Stimulated activated CD4-positive, alpha-beta T cell treated with anti-CD3 and anti-CD28 coated beads, Interleukin-1b, Interleukin-23, amount 100 ng/mL, for 4 hours (primary cell): ENCODE measurements at places on chromosomes 2 and 18.

GRCh38 chr2:231655894-231656293 is 52.4 kb upstream of the PTMA start:
- DNase-seq = no peak

GRCh38 chr2:124920448-124920847 is 895.4 kb downstream of the CNTNAP5 start:
- DNase-seq = no peak

- DNase-seq = no peak
Observed at GRCh38 chr2:190564838-190565237, 30.3 kb upstream of the NEMP2 start.

DNA sequence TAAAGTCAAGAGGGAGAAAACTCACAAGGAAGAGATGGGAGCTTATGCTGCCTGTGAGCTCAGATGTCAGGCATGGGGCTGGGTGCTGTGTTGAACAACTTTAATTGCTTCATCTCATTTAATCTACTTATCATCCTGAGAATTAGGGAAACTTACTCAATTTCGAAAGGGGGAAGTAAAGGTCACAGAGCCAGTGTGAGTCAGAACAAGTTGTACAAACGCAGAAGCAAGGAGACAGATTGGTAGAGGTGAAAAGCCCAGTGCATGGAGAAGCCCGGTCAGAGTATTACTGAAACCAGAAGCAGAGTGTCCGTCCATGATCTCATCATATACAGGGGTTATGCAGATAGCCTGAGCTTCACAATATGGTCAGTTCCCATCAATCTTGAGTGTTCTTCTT is 281.1 kb upstream of the POU3F3 start:
- no peak for DNase-seq

DNA sequence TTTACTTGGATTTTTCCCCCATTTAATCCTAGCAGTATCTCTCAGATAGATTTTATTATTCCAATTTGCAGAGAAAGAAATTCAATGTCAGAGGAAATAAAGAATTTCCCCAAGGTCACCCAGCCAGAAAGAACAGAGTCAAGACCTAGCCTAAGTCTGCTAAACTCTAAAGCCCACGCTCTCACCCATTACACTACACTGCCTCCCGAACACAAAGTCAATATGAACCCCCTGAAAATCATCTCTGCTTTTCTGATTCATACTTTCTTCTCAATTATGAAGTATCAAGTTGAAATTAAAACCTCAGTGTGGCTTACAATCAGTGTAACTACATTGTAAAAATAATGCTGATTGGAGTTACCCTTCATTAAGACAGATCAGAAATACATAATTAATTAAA is 89.6 kb downstream of the METTL8 start:
- no peak for DNase-seq
